ENCODE measurements at places on chromosomes 5 and 9. TPM values are rescaled to one million over a fixed set of nuclear protein-coding genes. Genes with fewer than 3 reads are reported as not detected.

DNA sequence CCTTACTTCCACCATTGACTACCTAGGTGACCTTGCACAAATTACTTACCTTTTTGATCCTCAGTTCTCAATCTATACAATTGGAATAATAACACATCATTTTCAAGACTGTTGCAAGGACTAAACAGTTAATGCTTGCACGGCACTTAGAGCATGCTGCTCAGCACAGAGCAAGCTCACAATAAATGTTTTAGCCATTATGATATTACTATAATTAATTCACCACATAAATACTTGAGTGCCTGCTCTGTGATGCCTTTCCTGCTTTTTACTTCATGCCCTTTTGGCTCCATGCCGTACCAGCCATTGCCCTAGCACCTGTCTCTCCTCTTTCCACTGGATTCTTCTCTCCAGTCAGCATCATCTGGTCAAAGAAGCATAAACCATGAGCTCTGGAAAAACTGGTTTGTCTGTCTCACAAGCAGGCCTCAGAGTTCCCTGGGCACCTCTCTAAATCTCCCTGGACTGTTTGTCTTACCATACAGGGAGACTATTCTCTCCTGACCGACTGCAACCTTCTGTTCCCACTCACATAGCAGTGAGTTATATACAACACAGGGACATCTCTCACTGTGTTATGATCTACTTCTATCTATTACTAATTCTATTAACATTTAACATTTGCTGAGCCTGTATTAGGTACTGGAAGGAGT, 260.4 kb upstream of the ADRA1B start:
- no peak for DNase-seq

GRCh38 chr9:79371301-79371700, 200.5 kb upstream of the TLE4 start:
- no peak for DNase-seq

CDC25C gene
- 7.9 TPM for total RNA-seq

SLC6A7 gene
- not detected for total RNA-seq

DNA sequence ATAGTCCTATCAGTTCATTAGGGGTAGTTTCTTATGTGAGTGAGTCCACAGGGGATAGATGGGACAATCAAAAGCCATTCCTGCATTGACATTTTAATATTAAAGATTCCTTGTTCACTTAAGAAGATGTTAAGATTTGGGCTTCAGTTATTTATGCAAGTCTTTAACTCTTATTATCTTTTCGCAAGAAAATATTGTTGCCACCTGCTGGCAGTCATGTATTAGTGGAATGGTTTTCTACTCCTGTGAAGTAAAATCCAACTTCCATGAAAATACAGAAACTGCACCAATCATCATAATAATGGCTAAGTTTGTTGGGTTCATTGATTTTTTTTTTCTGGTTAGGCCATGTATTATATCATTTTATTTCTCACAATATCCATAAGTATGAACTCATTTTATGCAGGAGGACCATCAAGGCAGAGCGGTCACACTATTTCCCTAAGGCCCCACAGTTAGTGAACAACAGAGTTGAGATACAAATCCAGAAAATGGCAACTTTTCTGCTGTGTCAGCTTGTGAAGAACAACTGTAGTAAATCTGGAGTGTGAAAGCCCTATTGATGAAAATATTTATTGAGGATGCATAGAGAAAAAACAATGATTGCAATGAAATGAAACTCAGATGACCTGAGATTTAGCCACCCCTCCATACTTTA, 88.5 kb upstream of the TXNDC8 start:
- DNase-seq: no peak

DNA sequence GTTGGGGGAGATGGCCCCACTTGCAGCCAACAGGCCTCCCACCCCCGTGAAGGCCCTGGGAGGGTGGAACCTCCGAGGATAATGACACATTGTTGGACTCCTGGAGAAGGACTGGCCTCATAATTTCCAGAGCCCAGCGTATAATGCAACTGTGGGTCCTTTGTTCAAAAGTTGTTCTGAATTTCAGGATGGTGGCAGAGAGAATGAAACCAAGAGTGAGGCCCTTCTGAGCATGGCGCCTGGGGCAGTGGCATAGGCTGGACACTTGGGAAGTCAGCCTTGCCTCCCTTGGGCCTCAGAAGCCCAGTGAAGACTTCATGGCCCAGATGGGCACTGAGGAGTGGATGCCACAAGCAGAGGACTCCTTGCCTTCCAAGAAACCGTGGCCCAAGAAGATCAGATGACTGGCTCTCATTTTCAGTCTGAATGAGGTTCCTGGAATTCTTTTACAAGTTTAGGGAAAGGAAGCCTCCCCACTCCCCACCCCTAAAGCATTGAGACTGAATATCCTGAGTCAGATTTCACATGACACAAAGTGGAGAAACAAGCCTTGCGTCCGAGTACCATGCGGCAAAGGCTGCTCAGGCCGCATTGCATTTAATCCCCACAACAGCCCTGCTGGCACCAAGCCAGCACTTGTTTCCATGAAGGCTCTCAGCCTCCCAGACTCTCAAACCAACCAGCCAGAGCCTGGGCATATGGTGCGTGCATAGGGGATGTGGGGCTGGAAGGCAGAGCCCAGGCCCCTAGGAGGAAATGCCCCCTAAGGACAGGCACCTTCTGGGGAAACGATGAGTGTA, 96.7 kb upstream of the SMIM23 start:
- no peak for DNase-seq

RNF180 gene
- not detected for total RNA-seq

IDNK gene
- 4.5 TPM for total RNA-seq

TICAM2 gene
- total RNA-seq: 1.0 TPM

- no peak for DNase-seq
These were observed 264.8 kb downstream of the HSPA4 start for GRCh38 chr5:133316346-133317343.

DNA sequence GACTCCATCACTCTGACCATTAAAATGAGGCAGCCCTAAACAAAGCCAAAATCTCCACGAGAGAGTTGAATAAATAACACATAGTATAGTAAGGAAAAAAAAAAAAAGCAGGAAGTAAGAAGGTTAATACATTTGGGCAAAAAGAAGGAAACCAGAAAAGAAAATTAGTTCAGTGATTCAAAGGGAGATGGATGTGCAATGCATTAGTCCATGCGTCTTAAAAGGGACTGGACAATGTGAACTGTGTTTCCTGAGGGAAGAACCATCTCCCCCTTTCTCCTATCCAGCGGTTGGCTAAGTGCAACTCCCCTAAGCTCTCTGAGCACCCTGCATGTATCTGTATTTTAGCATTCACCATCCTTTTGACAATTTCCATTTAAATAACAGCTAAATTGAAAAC, 1.4 kb downstream of the ANKRA2 start:
- no peak for DNase-seq

Measured in activated CD4-positive, alpha-beta T cell treated with anti-CD3 and anti-CD28 coated beads, Interleukin-2, amount 10 ng/mL, durations not matched to agents 24 days and 14 days (primary cell).